ENCODE measurements at places on chromosomes 12 and 14.

- DNase-seq = no peak
Observed at GRCh38 chr12:87812030-87812429, 217.2 kb downstream of the C12orf50 start.

GRCh38 chr12:131506426-131506825 is 204.5 kb upstream of the SFSWAP start:
- DNase-seq = no peak

DNA sequence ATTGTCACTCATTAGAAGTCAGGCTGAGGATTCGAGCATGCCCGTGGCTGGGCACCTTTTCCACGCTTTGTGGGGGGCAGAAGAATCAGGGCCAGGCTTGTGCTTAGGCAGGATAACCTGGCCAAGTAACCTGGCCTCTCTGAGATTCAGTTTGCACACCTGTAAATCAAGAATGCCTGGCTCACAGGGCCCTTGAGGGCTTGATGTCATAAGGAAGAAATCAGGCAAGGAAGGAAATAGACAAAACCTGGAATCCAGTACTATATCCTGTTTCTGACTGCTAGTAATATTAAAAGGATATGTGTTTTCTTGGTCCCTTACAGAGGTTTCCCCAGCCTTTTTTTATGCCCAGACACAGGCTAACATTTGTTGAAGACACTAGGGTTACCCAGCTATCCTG is 91.9 kb downstream of the SAMD4A start:
- no peak for DNase-seq

- DNase-seq = no peak
Observed at GRCh38 chr14:100610511-100611217, 23.4 kb upstream of the BEGAIN start.

- DNase-seq = no peak
Observed at GRCh38 chr14:93748208-93749075, 39.8 kb downstream of the PRIMA1 start.

DNA sequence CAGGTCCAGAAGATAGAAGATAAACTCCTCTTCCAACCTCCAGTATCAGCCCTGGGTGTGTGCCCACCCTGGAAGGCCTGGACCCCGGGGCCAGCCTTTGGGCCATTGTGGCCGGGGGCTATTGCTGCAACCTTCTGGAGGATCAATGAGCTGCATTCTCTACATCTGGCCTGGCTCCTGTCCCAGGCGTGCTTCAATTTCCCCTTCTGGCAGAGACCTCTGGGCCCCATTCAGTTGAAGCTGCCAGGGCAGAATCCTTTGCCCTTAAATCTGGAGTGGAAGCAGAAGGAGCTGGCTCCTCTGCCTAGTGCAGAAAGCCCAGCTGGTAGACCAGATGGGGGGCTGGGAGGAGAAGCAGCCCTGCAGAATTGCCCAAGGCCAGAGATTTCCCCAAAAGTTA is 10.0 kb downstream of the NYNRIN start:
- DNase-seq = no peak

DNA sequence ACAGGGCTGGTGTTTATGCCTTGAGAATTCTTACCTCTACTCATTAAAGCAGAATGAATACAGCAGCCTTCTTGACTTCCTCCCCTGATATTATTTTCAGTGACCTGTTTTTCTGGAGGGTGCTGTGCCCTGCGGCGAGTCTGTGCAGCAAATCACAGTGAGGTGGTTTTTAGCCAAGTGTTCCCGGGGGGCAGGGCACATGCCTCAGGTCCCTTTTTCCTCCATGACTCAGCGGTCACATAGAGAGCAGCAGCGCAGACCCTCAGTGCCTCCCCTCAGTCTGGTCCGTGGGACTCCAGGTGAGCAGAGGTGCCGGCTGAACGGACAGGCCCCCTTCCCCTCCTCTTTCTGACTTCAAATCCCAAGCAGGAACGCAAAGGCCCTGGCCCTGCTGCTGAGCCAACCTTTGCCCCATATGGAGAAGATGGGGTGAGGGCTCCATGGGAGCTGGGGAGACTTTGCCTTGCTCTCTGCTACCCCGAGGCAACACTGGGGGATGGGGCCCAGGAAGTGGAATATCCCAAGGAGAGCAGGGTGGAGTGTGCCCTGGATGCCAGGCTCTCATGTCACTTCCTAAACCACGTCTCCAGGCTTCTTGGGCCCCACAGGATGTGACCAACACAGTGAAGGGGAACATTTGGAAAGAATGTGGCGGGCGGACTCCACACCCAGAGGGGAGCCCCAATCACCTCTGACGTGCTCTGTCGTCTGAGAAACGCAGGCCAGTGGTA is 90.0 kb downstream of the DHRS2 start:
- DNase-seq = no peak

GRCh38 chr14:99604278-99604765 is 315 bp upstream of the CCDC85C start:
- peak; percentile 97 for DNase-seq

- DNase-seq = no peak
Observed at GRCh38 chr14:91996948-91997371, 42.9 kb downstream of the TRIP11 start.

GRCh38 chr14:105500726-105501101 is 9.7 kb downstream of the TEDC1 start:
- DNase-seq = no peak

DNA sequence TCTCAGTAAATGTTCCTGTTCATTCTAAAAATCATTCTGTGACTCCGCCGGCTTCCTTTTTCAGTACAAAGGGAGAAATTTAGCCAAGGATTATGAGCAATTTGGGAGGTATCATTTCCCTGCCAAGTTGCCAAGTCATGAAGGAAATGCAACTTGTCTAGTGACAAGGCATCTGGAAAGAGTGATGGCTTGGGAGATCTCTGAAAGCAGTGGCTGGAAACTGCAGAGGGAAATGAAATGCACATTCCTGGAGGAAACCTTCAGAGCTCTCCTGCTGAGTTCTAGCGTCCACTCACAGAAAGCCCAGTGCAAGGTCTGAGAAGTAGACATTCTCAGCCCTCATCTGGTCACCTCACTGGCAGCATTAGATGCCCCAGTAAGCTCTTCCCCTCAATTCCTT is 91.7 kb downstream of the GALC start:
- no peak for DNase-seq

DNA sequence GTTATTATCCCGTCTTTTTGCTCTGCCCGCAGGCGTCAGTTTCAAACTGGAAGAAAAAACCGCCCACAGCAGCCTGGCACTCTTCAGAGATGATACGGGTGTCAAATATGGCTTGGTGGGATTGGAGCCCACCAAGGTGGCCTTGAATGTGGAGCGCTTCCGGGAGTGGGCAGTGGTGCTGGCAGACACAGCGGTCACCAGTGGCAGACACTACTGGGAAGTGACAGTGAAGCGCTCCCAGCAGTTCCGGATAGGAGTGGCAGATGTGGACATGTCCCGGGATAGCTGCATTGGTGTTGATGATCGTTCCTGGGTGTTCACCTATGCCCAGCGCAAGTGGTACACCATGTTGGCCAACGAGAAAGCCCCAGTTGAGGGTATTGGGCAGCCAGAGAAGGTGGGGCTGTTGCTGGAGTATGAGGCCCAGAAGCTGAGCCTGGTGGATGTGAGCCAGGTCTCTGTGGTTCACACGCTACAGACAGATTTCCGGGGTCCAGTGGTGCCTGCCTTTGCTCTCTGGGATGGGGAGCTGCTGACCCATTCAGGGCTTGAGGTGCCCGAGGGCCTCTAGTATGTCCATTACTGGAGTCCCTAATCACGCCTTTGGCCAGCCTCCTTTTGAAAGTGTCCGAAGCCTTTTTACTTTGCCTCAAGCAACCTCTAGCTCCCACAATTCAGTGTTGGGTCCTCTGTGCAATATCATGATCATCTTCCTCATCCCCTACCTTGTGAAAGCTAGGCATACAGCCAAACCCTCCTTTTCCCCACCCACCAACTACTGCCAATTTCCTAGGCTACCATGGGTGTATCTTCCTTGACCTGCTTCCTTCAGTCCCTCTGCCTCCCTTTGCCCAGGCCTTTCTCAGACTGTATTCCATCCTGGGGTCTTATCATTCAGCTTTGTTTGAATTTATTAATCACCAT is 891 bp downstream of the SPRYD4 start:
- DNase-seq = no peak

- DNase-seq = no peak
Observed at GRCh38 chr12:72471806-72472205, 199.6 kb downstream of the TRHDE start.
